ENCODE measurements at places on chromosomes 5 and 9. TPM values are rescaled to one million over a fixed set of nuclear protein-coding genes. Genes with fewer than 3 reads are reported as not detected.

The CARD6 gene
- 8.6 TPM for total RNA-seq

The ARID3C gene
- total RNA-seq = not detected

The FOXI1 gene
- not detected for total RNA-seq

The GABRA6 gene
- not detected for total RNA-seq

The SLC36A2 gene
- total RNA-seq = not detected

The OTULINL gene
- total RNA-seq = 4.0 TPM

The GAS1 gene
- total RNA-seq = 55.7 TPM

Data from heart left ventricle (tissue), 16 donors.